Activated T-cell treated with anti-CD3 and anti-CD28 coated beads, Interleukin-2, amount 50 U/mL, for 4 hours (primary cell): ENCODE measurements at places on chromosomes 13 and 19. TPM values are rescaled to one million over a fixed set of nuclear protein-coding genes. Genes with fewer than 3 reads are reported as not detected.

DNA sequence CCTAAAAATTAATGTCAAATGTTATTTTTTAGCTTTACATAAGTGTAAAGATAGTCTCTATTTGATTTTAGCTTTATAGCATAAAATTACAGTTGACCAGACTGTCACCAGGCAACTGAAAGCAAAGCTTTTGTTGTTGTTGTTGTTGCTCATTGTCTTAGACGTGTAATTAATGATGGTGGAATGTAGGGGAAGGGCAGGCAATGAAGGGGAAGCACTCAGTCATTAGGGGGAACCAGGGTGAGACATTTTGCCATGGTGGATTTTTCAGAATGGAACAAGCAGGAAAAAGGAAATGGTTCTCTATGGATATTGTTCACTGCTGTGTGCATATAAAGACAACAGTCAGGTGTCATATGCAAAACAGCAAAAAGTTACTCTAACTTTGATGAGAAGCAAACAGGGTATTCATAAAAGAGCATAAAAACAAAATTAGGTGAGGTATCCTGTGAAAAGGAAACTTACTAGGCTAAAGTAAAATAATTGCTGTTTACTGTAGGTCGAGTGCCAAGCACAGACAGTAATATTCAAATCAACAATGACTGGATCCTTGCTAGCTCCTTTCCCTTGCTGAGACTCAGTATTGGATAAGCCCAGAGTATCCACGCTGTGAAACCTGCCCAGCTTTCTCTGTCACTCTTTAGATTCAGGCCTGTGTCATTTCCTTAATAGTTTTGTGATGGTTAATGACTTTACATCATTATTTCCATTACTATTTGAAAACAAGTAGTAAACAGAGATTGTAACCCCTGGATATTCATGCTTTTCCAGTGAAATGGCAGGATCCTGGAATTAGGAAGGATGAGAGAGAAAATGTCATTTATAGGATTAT, 110.5 kb downstream of the LRCH1 start:
- no peak for DNase-seq

GRCh38 chr19:38020311-38020710, 113.3 kb downstream of the SIPA1L3 start:
- DNase-seq: no peak

DNA sequence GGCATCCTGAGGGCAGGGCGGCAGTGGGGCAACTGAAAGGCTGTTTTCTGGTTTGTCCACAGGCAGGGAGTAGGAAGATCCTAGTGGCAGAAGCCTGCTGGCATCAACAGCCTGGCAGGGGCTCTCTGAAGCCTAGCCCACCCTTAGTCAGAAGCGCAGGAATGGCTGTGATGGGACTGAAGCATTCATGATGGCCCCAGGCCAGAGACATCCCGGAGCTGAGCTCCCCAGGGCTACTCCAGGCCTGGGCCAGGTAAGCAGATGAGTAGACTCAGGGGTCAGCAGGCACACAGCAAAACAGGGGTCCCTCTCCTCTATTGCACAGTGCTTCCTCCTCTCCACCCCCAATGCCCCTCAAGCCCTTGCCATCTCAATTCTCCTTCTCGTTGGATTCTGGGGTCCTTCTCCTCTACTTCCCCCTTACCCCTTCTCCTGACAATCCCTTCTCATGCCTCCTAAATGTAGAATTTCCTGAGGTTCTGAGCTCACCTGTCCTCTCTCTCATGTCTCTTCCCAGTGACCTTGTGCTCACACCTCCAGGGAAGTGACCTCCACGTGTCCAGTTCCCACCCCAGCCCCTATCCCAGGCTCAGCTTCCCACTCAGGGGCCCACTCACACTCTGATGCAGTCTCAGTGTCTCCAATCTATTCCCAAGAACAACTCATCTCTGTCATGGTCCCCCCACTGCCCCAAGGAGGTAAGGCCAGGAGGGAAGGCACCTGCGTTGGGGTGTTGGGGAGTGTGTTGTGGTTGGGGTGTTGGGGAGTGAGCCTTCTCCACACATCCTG, 158.7 kb upstream of the ZNF507 start:
- DNase-seq: no peak

DNA sequence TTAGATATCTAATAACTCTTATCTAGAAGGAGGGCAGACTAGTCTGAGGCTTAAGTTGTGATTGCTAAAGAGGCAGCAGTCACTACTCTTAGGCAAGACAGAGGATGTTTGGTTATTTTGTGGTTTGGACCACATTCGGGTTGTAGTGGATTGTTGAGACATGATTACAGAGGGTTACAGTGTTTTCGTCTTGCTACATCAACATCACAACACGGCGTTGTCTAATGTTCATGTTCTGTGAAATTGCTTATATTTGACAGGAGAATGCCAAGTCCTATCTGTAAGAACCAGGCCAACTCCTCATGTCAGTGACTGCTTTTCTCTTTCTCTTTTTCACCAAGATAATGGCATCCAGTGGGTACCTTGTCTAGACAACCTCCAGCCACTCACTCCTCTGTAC, 16.8 kb upstream of the TM9SF2 start:
- no peak for DNase-seq

Gene ZNF525
- total RNA-seq: 12.0 TPM

Gene PSG11
- total RNA-seq: not detected

DNA sequence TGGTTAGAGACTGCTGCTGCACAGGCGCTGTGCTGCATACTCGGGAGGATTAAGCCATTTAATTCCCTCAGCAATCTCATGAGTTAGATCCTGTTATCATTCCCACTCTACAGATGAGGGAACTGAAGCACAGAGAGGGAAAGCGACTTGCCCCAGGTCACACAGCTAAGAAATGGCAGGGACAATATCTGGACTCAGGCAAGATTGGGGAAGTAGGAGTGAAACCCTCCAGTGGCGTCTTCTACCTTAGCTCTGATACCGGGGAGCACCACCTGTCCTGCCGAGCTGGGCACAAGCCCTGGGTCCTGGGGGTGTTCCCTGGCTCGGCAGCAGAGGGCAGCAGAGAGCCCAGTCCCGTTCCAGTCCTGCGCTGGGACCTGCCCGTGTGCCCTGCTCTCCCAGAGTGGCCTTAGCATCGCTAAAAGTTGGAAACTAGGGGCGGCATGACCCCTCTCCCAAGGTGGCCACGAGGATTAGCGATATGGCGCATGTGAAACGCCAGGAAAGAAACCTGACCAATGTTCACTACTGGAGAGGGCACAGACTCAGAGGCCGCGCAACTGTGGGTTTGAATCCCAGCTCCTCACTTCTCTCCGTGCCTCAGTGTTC, 20.5 kb downstream of the CYTH2 start:
- peak; percentile 79 for DNase-seq

DNA sequence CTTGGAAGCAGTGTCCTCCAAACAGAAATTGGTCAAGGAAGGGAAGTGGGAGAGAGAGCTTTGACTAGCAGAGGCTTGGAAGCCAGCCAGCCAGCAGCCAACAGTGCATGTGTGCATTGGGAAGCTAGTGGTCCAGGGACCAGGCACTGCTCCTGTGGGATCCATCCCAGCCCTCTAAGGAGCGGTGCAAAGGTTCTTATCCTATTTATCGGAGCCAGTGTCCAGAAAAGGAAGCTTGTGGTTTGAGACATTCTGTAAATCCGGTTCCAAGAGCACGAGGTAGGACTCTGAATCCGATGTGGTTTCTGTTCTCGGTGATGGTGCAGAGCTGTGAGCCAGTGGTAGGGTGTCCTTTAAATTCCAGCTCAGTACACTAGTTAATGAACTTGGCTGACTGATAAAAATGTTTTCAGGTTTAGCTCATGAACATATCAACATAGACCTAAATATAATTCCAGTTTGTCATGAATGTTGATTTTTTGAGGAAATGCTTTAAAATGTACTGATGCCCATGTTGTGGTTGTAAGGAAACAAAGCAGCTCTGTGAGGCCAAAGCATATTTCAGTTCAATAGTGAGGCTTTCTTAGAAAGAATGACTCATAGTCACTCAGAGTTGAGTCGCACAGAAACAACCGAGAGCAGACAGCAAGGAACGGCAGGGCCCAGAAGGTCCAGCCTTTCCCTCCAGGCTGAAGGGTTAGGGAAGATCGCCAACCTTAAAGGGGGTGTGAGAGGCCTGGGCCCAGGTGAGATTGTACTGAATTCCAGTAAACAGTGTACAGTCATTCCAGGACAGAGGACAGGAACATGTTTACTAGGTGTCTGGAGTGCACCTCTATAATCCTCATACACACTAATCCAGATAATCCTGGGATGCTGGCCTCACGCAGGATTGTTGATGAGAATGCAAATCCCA, 21.5 kb upstream of the GARRE1 start:
- no peak for DNase-seq

Gene CAPS
- total RNA-seq: 3.7 TPM

- DNase-seq: no peak
Measured at GRCh38 chr13:50910485-50910805, 854 bp downstream of the RNASEH2B start.

- DNase-seq: no peak
Measured at GRCh38 chr13:93147298-93147645, 79.3 kb upstream of the GPC6 start.

- no peak for DNase-seq
Measured at GRCh38 chr13:61777271-61777670, 361.6 kb upstream of the PCDH20 start.

DNA sequence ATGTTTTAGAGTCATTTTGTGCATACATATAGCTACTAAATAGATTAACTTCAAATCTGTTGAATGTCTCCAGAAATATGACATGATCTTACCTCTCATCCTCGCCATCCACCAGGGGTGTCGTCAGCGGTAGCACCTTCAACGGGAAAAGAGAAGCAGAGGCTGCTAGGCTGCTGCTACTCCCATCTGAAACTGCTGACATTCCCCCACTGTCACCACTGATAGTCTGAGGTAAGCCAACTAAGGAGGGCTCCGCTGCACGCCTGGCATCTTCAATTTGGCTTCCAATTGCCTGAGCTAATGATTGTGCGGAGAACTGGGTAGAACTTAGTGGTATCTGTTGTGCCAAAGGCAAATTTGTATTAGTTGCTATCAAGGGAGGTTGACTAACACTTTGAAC, 3.1 kb downstream of the TSC22D1 start:
- DNase-seq: no peak

DNA sequence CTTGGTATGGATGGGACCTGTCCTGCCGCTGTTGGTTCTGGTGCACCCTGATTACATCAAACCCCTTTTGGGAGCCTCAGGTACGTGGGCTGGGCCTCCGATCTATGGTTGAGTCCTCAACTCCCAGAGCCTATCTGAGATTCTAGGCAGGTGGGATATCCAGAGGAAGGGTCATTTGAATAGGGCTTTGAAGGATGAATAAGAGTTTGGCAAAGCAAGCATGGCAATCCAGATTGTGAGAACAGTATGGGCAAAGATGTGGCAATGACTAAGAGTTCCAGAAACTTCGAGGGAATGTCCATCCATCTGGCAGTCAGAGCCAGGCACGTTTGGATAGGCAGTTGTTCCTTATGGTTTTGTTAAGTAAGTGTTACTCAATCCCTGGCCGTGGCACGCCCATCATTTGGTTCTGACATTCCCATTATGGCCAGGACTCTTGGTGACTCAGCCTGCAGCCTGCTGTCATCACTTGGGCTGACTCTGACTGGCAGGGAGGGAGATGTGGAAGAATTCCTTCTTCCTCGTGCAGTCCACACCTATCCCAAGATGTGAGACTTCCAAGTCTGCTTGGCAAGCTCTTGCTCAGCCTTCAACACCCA, 21.5 kb downstream of the CYP4F22 start:
- no peak for DNase-seq

DNA sequence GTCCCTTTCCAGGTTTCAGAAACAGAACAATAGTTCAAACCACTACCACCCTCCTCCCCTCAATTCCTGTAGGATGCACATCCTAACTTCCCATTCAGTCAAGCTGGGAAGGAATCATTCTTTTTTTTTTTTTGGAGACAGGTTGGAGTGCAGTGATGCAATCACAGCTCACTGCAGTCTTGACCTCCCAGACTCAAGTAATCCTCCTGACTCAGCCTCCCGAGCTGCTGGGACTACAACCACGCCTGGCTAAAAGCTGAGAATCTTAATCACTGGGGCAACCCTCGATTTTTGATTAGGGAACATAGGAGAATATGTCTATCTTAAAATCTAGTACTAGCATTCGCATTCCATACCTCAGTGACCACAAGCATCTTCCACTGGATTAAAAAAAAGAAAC, 146.2 kb downstream of the ABCC4 start:
- DNase-seq: no peak

DNA sequence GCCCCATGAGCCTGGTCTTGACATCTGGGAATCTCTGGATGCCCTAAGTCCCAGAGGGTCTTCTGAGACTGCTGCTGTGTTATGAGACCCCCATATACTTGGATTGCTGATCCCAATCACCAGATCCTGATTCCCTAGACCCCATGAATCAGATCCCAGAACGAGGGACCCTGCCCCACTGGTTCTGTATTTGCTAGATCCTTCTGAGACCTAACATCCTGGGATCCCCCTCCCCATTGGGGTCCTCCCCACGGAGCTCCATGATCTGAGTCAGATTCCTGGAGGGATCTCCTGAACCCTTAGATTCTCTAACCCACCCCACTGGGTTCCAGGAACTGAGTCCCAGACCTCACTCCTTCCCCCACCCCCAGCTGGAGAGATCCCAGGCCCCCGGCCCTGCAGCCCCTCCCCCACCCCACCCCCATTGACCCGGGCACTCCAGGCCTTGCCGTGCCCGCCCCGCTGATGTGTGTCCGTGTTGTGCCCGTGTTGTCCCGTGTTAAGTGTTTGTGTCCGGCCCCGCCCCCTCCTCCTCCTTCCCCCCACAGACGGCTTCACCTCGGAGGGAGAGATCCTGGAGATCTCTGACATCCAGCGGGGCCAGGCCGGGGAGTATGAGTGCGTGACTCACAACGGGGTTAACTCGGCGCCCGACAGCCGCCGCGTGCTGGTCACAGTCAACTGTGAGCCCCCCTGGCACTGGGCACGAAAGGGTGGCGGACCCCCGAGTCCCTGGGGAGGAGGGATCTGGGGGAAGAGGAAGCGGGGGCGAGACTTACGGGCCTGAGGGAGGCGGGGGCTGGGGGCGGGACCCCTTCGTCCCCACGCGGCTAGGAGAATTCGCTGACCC, 15.0 kb downstream of the IGLON5 start:
- no peak for DNase-seq

DNA sequence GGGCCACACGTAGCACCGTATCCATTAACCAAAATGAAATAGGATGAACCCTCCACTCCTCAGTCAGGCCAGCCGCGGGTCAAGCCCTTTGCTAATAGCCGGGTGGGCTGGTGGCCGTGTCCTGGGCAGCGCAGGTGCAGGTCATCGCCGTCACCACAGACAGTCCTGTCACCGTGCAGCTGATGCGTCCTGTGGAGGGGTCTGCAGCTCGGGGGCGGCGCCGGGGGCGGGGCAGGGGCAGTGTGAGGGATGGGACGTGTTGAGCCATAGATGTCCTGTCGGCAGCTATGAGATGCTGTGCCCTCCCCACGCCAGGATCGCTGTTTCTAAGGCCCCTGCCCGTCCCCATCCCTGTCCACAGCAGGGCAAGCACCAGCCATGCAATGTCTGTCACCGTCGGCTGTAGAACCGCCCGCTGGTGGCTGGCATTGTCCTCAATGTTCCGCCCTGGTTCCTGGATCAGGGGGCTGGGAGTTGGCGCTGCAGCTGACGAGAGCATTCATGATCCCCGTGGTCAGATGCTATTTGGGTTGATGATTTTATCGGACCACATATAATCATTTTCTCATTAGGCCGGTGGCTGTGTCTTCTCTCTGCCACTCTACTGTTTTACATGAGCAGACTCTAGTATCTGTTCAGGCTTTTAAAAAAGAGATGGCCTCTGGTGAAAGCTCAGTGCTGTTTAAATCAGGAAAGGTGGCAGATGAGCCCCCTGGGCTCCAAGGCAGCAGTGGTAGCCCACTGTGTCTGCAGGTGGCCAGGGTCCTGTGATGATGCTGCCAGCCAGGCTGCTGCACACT, 126.1 kb downstream of the KDM4B start:
- DNase-seq: no peak

Gene SLAIN1
- total RNA-seq: 22.0 TPM

Gene FKBP8
- 155 TPM for total RNA-seq

Gene C19orf38
- not detected for total RNA-seq
